ENCODE measurements at places on chromosomes 3 and 15. TPM values are rescaled to one million over a fixed set of nuclear protein-coding genes. Genes with fewer than 3 reads are reported as not detected.

Gene ZNF660
- 0.72 TPM for total RNA-seq

Gene TERB2
- not detected for total RNA-seq

Gene ZNF860
- total RNA-seq: 3.7 TPM

Gene THSD4
- total RNA-seq: 38.0 TPM

Gene KNL1
- 23.4 TPM for total RNA-seq

Gene TMEM40
- 30.8 TPM for total RNA-seq

Gene ST3GAL6
- total RNA-seq: 10.8 TPM

Measured in hair follicular keratinocyte (primary cell).